Kidney (tissue), 22 donors: ENCODE measurements at places on chromosomes 1 and 21.

DNA sequence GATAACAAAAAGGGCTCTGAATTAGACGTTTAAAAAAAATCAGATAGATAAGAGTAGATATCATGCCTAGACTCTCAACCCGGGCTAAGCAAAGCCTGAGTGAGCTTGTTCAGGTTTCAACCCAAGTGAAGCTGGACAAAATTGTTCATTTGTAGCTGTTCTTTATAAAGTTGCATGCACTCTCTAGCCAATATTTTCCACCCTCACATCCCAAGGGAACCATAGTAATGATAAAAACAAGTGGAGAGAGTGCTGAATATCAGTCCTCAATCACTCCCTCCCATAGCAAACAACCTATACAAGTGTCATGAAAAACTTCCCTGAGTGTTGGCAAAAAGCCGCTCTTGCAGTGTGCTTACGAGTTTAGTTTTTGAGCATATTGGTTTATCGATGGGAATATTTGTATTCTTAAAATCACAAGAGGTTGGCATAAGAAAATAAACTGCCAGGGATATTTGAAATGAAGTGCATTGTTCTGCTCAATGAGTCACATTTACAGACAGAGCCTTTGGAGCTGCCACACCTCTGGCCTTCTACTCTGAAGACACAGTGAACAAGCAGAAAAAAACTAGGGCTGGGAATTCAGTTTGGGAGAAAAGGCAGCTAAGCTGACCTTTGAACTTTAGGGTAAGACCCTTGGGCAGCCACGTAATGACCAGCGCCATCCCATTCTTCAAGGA is 2.2 kb upstream of the CLCA2 start:
- no peak for DNase-seq

DNA sequence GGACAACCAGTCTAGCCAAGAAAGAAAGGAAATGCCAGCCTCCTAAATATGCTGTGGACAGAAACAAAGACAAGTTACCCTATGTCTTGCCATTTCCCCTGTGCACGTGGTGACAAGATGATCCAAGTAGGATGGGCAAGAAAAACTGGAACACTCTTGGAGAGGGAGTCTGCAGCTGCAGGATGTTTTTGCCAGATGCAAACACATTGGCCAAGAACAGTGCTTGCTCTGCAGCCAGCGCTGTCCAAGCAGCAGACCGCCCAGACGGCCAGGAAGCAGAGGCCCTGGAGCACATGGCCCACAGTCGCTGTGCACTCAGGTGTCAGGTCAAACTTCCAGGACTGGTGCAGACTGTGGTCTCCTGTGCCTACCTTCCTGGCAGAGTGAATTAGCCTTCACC is 189.3 kb downstream of the SLC35F3 start:
- DNase-seq, result no peak

DNA sequence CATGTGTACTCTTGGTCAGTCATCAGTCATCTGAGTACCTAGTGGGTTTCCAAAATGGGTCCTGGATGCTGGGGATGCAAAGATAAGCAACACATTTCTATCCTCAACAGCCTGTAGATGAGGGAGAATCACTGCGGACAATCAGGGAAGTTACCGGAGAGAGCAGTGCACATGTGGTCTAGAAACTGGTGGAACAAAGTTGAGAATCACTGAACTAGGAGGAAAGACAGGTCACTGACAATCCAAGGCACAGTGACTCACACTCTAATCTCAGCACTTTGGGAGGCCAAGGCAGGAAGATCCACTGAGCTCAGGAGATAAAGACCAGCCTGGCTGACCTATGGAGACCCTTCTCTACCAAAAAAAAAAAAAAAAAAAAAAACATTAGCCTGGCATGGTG is 31.4 kb upstream of the LGALS8 start:
- no peak for DNase-seq

- no peak for DNase-seq
Observed at GRCh38 chr1:244065063-244065793, 14.1 kb downstream of the ZBTB18 start.

GRCh38 chr1:33430692-33431593 is at the start of gene PHC2:
PHC2 (minus strand) TSS chr1:33431095; CDS start chr1:33375539, 55,556 bp downstream.
- DNase-seq, result peak; percentile 99

GRCh38 chr1:151311589-151312331 is 15.5 kb downstream of the PI4KB start:
- DNase-seq, result no peak

DNA sequence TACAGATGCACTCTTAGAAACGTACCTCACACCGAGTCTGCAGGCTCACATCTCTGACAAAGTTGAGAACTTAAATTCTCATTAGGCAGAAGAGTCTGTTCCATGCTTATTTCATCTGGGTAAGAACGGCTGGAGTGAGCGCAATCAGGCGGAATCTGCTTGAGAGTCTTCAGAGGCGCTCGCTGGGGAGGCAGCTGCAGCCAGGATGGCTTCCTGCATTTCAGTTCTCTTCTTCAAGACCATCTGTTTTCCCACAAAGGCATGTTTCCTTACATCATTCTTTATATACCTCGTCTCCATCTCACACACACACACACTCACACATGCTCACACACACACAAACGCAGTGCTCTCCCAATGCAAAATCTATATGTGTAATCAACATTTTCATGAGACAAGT is 497.1 kb downstream of the AJAP1 start:
- DNase-seq, result no peak

DNA sequence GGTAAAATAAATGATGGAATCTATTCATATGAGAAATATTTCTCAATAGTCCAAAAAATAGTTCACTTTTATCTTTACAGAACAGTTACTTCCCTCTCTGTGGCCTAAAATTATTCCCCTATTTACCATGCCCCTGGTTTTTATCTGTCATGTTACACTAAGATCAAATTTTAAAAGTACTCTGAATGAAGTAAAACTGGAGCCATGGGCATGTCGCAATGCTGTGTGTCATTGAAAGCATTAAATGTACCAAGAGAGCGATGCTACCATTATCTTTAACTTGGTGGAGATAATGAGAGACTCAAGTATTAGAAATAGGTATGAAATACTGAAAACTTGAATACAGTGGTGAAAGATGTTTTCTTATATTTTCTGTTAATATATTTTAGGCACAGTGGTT is 146.2 kb downstream of the KCNT2 start:
- DNase-seq, result no peak

GRCh38 chr21:44993321-44994046 is 53.7 kb downstream of the SLX9 start:
- no peak for DNase-seq

DNA sequence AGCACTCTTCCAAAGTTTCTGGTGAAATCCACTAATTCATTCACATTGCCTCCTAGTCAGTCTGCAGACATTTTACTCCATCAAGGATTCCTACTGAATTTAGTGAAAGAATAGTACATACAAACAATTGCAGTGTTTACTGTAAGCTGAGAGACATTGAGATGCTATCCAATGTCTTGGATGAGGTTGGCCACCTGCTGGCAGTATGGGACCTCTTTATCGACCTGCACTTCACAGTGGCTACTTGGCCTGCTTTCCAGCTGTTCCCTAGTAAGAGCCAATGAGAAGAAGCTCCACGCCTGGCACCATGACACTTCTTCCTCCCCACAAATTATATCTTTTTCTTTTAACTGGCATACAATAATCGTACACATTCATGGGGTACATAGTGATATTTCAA is 51.5 kb upstream of the LRIF1 start:
- no peak for DNase-seq

DNA sequence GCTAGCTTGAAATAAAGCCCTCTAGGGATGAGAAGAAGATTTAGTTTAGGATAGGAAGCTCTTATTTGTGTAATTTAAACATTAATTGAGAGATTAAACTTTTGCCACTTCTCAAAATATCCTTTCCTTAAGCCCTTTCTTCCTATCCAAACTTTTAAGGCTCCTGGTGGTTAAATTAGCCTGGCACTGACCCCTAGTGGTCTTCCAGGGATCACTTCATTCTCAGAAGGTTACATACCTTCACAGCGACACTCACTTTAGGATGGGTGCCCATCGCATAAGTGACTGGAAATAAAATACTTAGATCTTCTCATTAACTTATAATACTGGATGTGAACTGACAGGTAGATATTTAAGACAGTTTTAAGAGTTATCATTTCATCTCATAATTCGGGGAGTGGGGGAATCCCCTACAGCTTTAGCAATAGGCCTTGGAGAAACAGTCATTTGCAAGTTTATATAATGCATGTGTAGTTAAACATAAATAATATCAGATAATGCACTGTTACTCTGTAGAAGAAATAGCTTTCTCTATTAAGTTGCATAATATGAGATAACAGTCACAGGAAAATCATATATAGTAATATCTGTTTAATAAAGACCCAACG is 7.4 kb downstream of the LHX9 start:
- no peak for DNase-seq

DNA sequence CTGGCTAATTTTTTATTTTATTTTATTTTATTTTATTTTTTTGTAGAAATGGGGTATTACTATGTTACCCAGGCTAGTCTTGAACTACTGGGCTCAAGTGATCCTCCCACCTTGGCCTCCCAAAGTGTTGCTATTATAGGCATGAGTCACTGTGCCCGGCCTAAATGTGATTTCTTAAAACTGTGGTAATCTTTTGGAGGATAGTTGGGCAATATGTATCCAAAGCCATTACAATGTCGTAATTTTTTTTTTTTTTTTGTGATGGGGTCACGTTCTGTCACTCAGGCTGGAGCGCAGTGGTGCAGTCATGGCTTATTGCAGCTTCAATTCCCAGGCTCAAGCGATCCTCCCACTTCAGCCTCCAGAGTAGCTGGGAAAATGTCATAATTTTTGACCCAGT is 14.2 kb downstream of the ETV3L start:
- DNase-seq, result no peak

GRCh38 chr1:158996998-158997397 is 12.7 kb upstream of the IFI16 start:
- DNase-seq, result no peak

DNA sequence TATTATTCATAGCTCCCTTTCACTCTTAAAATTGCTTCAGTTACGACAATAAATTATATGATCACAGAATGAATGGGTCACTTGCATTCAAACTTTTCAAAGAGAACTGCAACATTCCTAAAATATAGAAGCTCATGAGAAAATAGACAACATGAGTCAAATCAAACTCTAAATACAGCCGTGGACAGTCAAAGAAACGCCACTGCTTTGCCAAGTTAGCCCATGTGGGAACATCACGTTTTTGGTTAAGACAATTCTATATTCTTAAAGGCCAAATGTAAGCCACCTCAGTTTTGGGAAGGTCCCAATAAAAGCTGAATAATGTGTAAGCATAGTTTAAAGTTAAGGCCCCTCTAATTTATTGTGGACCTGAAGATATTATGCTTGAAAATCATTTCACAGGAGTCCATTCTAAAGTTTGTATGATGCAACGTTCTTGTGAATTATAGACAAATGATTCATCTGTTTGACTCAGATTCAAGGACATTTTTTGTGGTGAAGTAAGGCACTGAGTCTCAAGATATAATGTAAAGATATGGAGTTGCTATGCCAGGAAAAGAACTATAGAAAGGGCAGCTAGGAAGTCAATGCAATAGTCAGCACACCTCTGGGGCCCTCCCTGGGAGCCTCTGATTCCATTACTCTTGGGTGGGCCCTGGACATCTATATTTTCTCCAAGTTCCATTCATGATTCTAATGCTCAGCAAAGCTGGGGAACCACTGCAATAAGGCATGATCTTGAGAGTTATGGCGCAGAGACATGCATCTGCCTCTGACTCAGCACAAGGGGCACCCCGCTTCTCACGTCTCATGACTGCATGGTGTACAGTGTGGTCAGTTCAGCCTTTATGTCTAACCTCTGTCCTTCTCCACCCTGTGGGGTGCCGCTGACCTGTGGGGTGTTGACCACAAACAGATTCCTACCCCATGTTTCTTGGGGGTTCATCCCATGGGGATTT is 33.9 kb downstream of the ETS2 start:
- no peak for DNase-seq

DNA sequence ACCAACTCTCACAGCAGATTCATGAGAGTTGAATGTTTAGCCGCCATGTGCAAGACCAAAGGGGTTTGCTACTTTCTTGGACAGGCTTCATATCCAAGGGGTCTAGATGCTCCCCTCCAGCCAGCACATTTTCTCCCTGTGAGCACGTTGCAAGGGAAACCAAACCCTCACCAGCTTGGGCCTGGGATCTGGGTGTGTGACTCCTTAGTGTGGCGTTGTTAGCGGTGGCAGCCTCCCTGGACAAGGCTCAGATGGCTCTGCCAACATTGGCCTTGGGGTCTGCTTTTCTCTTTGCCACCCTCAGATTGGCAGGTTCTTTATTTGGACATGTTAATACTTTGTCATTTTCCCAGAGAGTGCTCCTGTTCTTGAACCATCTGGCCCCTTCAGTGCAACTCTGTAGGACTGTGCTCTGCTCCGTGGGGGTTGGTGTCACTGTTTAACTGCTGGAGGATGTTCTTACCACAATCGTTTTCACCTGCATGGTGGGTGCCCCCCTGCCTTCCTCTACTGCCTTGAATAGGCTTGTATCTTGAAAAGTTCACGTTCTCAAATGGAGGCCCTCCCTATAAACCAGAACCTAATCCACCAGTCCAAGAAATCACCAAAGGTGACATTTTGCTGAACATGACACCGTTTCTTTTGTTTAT is 13.4 kb downstream of the ABCG1 start:
- peak; percentile 46 for DNase-seq

DNA sequence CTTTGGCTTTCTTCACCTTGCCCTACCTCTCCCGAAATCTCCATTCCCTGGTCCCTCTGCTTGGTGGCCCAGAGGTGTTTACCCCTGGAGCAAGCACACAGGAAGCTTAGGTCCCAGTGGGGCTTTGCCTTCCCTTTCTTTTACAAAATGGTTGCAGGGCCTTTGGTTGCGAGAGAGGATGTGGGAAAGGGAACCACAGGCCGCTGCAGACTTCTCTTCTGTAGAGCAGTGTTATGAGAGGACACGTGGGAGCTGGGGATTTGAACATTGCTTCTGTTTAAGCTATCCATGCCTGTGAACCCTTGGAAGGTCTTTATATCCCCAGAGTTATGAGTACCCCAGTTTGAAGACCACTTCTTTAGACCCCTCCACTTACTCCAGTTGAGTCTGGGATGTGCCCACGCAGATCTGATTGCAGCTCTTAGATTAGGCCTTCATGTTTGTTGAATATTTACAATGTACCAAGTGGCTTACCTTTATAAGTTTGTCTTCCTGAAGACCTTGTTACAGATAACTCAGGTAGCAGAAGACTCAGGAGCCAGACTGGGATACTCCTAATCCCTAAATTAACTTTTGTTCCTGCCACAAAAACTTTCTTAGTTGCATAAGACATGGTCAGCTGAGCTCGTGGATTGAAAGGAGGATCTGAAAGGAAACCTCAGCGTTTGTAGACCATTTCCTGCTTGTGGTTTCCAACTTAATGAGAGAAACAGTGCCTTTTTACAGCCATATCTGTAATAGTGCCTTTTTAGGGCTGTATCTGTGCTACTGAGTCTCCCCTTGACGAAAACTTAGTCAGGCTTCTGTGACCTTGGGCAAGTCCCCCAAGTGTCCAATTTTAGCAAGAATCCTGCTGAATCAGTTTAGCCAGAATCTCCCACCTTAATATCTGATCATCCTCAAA is 21.9 kb upstream of the IVNS1ABP start:
- no peak for DNase-seq
